ENCODE measurements at places on chromosomes 4 and X.

- DNase-seq, result no peak
Measured at GRCh38 chr4:41620594-41621256, 82.8 kb downstream of the LIMCH1 start.

DNA sequence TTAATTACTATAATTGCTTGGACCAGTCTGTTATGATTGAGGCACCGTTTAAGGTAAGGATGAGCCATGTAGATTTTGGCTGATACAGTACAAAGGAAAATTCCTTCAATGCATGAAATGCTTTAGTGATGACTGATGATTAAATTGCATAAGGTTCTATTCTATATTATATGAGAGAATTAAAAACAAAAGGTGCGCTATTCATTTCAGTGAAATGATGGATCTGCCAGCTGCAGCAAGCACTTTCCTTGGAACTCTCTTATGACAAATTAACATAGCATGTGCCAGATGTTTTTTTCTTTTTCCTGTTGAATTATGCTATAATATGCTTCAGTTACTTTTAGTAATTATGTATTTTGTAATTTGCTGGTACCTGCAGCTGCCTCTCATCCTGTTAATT lies 98.5 kb downstream of the JADE1 start:
- DNase-seq, result no peak

DNA sequence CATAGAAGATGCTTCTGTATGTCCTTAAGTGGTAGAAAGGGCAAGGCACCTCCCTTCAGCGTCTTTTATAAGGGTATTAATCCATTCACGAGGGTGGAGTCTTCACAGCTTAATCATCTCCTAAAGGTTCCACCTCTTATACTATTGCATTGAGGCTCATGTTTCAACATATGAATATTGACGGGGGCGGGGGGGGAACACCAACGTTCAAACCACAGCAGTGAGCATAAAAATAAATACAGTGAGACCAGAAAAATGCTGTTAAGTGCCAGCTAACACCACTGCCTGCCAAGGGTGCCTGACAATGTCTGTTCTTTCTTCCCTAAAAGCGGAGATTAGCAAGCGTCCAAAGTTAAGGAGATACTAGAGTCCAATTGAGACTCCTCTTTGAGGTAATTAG lies 323.3 kb downstream of the STK32B start:
- DNase-seq, result no peak

DNA sequence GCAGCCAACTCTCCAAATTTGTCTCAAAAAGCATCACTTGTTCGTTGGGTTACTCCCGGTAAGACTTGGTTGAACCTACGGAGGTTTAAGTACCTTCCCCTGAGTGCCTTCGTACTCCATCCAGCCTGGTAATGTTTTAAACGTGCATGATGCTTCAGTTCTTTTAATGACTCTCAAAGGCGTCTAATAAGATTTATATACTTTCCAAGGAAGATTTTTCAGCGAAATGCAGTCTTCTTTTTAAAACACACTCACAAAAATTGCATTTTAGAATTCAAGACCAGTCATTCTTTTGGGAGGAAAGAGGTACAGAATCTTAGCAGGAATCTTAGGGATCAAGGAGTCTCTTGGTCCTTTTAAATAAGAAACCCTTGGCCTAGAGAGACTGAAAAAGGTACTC lies 430 bp upstream of the TRPC3 start:
- DNase-seq, result no peak

DNA sequence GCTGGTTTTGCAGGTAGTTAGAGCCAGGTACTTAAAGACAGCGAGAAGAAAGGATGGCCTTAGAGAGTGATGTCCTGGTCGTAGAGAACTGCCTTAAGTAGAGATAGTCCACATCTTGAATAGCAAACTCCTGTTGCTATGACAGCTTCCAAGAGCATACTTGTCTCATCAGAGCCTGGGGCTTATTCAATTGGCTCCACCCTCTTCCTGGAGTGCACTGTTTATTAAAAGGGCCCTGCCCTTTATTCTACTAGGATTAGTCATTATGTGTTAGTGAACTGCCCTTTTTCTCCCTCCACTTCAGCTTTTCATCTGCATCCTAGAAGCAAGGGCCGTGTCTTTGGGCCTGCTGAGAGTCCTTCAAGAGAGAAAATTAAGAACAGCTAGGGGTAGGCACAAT lies 94.5 kb upstream of the EOLA2 start:
- no peak for DNase-seq

- DNase-seq, result no peak
Measured at GRCh38 chr4:152691761-152692160, 12.0 kb upstream of the TMEM154 start.

- DNase-seq, result no peak
Measured at GRCh38 chr4:138055890-138056289, 186.3 kb downstream of the SLC7A11 start.

DNA sequence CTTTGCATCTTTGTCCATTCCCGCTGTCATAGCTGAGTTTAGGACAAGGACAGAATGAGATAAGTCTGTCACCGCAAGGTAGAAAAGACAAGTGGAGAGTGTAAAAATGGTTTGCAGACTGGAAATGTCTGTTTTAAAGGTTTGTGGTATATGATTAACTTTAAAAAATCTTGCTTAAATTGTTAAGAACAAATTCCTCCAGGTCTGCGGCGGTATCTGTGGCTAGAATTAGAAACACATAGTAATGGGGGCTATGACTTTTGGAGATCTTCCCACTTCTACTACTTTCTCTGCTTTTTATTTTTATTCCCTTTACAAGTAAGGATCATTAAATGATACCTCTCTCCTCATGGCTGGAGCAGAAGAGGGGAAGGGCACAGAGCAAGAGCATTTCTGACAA lies 92.2 kb downstream of the MID1IP1 start:
- DNase-seq, result no peak

- DNase-seq, result no peak
Measured at GRCh38 chr4:121164291-121164690, at the start of gene TNIP3. TSS of gene TNIP3 (minus strand) at chr4:121164321. CDS start at chr4:121164125, 196 bp downstream.

- no peak for DNase-seq
Measured at GRCh38 chr4:82036181-82036580, 337.6 kb downstream of the HNRNPD start.

DNA sequence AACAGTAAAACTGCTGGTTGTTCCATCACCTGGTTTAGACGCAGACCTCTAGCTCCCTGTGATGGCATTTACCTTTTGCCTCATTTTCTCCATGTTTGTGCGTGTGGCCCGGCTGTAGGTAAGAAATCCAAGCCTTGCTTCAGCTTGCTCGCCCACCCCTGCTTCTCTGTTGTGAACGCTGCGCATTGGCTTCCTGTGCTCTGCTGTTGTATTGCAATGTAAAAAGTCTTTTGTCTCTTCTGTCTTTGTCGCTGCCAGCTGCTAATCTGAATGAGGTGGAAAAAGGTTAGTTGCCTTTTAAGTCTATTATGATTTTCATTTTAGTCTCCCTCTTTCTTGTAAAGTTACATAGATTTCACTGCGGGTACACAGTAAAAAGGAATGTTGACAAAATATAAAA lies 127.3 kb upstream of the PACRGL start:
- no peak for DNase-seq

GRCh38 chr4:112510291-112511092 lies 5.5 kb downstream of the NEUROG2 start:
- DNase-seq, result no peak
